ENCODE measurements at places on chromosomes 1 and 21. TPM values are rescaled to one million over a fixed set of nuclear protein-coding genes. Genes with fewer than 3 reads are reported as not detected.

GRCh38 chr1:46692811-46693770 is 21.4 kb downstream of the TEX38 start:
- no peak for DNase-seq

Gene EXTL1
- total RNA-seq = not detected

Gene DIO1
- 0.27 TPM for total RNA-seq

Gene LMX1A
- total RNA-seq = not detected

DNA sequence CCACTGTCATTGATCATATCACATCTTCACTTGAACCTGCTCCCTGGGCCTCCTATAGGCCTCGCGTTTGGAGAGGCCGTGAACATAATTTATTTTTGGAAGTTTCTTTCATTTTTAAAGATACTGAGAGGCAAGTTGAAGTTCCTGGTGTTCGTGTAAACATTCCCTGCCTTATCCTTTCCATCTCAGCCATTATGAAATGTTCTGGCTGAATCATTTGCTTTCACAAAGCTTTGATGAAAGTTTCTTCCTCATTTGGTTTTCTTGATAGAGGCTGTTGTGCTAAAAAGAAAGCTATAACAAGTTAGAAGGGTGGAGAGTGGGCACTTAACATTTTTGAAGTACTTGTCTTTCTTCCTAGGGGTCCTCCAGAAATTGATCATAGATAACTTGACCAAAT is 15.5 kb downstream of the CAMTA1 start:
- DNase-seq = no peak

Gene SPATA17
- 17.2 TPM for total RNA-seq

DNA sequence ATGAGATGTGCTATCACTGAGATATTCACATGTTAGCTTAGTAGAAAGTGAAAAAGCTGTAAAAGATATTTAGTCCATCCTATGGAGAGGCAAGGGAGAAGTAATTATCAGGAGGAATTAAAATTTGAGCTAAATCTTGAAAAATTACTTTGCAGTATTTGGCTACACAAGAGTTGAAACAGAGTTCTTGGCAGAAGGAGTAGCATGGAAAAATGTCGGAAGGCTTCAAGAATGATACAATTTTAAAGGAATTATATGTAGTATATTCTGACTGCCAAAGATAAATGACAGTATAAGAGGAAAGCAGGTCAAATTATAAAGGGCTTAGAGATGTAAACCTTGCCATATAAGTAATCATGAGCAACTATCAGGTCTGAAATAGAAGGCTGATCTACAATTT is 518.9 kb downstream of the BRINP3 start:
- no peak for DNase-seq

DNA sequence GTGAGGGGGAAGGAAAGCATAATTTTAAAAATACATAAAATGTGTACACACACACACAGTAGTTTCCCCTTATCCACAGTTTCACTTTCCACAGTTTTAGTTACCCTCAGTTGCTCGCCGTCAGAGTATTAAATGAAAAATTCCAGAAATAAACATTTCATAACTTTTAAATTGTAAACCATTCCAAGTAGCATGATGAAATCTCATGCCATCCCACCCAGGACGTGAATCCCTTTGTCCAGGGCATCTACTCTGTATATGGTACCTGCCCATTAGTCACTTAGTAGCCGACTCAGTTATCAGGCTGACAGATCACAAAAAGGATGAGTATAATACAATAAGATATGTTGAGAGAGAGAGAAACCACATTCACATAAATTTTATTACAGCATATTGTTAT is 36.2 kb downstream of the EPS15 start:
- DNase-seq = no peak

DNA sequence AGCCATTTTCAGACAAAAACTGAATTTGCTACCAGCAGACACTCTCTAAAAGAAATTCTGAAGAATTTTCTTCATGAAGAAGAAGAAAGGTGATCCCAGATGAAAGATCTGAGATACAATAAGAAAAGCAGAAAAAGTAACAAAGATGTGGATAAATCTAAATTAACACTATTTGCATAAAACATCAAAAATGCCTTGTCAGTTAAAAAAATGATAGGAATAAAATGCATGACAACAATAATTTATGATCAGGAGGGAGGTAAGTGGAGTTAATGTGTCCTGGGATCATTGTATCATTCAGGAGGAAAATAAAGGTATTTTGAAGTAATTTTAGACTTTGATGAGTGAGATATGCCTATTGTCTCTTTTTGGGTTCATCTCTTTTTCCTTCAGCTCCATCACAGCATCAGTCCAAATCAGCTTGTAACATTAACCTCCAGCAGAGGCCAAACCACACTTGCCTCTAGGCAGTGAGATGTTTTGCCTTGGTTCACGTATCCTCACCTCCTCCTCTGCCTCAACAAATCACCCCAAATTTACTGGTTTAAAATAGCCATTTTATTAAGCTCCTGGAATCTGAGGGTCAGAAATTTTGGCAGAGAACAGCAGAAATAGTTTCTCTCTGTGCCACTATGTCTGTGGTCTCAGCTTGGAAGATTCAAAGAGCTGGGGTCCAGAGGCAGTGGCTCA is 76.9 kb upstream of the HIVEP3 start:
- DNase-seq = no peak

Gene ERG
- total RNA-seq = not detected

GRCh38 chr1:224724566-224724965 is 108.4 kb downstream of the CNIH3 start:
- DNase-seq = no peak

Gene ILDR2
- total RNA-seq = not detected

Gene USH2A
- not detected for total RNA-seq

Gene OVAAL
- total RNA-seq = 0.61 TPM

Gene B3GALT5
- 12.1 TPM for total RNA-seq

DNA sequence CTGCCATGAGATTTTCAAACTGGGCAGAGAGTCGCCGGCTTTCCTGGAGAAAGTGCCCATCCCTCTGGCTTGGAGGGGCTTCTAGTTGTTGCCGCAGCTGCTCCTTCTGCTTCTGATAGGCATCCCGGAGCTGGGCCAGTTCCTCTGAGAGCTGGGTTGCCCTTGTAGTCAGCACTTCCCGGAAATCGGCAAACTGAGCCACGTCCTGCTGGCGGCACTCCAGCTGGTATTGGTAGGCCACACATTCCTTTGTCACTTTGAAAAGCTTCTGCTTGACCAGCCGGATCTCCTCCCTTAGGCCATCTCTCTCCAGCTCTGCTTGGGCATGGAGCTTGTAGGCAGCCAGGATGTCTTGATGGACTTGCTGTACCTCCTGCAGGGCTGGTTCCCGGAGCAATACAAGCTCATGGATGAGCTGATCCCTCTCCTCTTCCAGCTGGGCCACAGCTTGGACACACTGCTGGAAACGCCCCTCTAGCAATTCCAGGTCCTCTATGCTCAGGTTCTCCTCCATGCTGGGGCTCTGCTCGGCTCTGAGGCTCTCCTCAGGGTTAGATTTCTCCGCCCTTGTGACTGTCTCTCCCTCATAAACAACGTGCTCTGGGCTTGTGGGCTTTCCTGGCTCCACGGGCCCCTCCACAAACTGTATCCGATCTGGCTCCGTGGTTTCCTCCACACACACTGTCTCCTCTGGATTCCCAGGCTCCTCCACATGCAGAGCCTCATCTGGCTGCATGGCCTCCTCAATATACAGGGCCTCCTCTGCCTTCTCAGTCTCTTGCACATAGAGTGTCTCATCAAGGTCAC is 7.3 kb downstream of the SYNC start:
- no peak for DNase-seq

Gene CD1C
- total RNA-seq = not detected

GRCh38 chr21:42097860-42098454 is 26.8 kb downstream of the UMODL1 start:
- DNase-seq = peak; percentile 92

- DNase-seq = peak; percentile 57
These were observed 22.6 kb downstream of the KRTAP21-3 start for GRCh38 chr21:30695956-30696355.

GRCh38 chr1:100793659-100794058 is 74.1 kb downstream of the VCAM1 start:
- no peak for DNase-seq

- DNase-seq = no peak
These were observed 788.4 kb upstream of the PRMT6 start for GRCh38 chr1:106268070-106268469.

Gene RPL11
- 413 TPM for total RNA-seq

Gene IFI6
- 77.4 TPM for total RNA-seq

DNA sequence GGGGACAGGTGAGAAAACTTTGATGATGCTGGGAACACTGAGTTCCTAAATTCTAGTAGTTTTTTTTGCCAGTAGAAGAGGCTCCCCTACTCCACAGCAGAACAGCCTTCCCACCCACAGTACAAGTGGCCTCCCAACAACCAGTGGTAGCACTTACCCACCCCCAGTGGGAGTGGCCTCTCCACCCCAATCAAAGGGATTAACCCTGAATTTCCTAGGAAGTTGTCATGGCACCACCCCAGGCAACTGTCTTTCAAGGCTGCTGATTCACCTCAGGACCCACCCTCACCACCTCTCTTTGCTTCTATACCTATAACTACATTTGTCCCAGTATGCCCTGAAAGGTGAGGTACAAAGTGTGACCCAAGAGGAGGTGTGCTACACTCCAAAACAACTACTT is 81.4 kb upstream of the PRDX6 start:
- no peak for DNase-seq

GRCh38 chr1:184875218-184875617 is 99.1 kb downstream of the NIBAN1 start:
- DNase-seq = no peak

DNA sequence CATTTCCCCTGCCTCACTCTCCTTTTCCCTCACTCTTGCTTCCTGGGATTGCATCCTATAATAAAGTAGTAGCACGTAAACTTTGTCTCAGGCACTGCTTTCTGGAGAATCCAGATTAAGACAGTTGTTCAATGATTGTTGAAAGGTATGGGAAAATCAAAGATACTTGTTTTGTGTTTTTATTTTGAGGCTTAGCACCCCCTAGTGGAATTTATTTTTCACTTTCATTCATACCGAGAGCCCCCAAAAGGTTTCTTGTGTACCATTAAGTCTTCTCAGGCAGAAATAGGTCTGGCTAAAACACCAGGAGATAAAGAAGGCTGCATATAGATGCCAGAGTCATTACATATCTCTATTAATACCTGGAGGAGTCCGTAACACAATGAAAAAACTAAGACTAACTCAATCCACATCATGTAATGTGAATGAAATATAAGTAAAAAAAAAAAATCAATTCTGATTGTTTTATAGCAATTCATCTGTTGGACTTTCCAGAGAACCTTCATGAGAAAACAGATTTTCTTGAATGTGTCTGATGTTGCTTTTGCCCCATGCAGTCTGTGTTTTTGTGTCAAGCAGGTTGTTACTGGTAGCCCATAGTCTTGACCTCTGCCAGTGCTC is 103.5 kb downstream of the RPE65 start:
- peak; percentile 6 for DNase-seq

DNA sequence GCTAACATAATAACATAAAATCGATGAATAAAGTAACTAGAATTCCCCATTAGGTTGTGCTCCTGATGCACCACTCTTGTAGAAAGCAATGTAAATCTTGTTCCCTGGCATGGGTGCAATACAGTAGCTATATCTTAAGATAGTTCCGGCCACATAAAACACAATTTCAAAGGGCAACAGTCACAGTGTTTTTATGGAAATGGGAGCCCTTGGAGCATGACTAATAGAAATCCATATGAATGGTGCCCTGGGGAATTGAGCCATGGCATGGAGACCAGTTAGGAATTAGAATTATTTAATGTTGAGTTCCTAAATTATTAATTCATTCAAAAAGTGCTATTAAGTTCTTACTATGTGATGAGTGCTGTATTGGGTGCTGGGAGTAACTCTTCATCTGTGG is 118.7 kb downstream of the KCNK2 start:
- DNase-seq = no peak

DNA sequence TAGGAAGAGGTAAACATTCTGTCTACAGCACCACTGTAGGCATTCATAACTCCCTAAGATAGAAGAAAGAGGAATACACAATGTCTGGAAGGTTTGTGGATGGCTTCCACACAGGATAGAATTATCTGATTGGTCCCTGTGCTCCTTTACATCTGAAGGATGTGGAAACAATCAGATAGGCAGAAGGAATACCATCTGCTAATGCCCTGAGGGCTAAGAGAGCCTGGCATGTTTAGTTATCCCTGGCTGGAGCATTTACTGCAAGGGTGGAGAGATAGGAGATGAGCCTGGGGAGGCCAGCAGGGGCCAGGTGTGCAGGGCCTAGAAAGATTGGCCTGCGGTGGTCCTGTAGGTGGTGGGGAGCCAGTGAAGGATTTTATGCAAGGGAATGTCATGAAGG is 8.6 kb upstream of the ACBD3 start:
- DNase-seq = no peak

- DNase-seq = peak; percentile 64
These were observed 18.1 kb downstream of the B3GALT5 start for GRCh38 chr21:39630827-39631226.

DNA sequence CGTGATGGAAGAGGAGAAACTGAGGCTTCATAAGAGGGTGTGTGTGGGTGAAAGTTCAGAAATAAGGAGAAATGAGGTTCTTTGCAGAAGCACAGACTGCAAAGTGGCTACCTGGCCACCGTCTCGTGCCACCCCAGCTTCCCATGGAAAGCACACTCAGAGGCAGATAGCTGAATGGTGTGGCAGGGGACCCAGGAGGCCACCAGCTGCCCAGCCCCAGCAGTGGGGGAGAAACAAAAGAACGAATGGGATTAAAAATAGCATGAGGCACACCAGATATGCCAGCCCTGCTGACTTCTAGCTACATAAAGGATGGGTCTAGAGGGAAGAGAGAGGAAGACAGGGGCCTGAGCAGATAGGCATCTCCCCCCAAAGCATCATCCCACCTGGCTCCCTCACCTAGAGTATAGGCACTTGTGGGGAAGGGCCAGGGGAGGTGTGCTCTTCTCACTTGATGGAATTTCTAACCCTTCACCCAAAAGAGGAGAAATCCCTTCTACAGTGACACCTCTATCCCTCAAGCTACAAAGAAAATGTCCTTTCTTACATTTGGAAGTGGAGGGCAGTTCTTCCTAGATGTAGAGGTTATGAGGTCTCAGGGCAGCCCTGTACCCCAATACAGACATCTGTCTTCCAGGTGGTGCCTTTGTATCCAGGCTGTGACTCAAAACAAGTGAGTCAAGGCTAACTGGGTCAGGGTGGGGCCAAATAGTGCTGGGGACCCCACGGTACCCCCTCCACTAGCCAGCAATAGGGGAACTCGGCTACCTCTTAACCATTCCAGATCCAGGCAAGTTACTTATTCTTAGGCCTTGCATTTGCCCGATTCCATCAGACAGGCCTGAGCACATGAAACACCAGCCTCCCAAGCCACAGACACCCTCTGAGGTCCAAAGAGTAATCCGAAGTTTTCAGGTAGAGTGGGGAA is 3.5 kb downstream of the HDGF start:
- DNase-seq = peak; percentile 31

- DNase-seq = no peak
These were observed 131.5 kb upstream of the LMO4 start for GRCh38 chr1:87197156-87197555.

- DNase-seq = peak; percentile 63
These were observed 62.7 kb downstream of the ADARB1 start for GRCh38 chr21:45136927-45137611.

- DNase-seq = peak; percentile 84
These were observed 4.0 kb downstream of the CDKN2C start for GRCh38 chr1:50973875-50974617.
